ENCODE measurements at places on chromosomes 11 and 22.

DNA sequence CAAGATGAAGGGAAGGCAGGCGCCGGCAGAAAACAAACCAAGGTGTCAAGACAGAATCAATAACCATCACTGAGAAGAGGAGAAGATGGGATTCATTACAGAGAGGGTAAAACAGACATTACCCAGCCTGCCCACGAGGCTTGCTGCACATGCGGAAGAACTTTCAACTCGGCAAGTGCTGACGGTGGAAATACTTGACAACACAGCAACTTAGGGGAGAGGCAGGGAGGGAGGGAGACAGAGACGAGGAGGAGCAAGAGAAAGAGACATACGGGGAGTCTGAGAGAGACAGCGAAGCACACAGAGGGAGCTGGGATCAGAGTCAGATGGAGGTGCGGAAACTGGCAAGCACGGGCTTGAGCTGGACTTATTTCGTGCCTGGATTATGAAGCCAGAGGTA is 129.3 kb upstream of the NECTIN1 start:
- DNase-seq, result no peak

DNA sequence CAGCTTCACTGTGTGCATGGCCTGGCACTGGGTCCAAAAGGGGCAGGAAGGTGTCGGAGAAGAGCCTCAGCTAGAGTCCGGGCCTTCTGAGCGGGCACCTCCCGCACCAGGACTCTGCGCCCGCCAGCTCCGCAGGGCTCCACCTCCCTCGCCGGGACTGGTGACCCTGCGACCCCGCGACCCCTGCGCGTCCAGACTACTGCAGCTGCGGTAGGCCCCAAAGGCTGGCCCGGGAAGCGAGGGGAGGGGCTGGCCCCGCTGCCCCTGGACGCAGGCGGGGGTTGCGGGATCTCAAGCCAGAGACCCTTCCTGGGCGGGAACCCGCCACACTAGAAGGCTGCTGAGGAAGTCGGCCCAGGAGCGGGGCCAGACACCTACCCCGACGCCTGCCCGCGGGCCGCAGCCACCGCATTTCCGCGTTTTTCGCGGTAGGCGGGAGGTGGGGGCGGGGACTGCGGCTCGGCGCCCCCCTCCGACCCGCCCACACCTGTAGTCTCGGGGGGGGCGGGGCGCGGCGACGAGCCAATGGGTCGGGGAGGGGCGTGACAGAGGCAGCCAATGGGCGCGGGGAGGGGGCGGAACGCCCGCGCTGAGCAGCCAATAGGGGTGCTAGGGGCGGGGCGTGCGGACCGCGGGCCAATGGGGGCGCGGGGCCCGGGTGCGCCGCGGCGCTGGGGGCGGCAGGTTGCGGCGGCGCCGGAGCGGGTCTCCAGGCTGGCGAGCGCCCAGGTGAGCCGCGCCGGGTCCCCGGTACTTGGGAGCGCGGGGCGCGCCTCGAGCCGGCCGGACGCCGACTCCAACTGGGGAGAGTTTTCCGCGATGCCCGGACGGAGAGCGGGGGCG is at the start of the genes LMNTD2 and RASSF7:
TSS of gene LMNTD2 (minus strand) at position 434 of the 843 bp plus-strand sequence. CDS start at position 412, 22 bp downstream.
TSS of gene RASSF7 (plus strand) at position 666 of the 843 bp plus-strand sequence. CDS start 799 bp downstream, outside the sequence.
- DNase-seq, result peak; percentile 93

DNA sequence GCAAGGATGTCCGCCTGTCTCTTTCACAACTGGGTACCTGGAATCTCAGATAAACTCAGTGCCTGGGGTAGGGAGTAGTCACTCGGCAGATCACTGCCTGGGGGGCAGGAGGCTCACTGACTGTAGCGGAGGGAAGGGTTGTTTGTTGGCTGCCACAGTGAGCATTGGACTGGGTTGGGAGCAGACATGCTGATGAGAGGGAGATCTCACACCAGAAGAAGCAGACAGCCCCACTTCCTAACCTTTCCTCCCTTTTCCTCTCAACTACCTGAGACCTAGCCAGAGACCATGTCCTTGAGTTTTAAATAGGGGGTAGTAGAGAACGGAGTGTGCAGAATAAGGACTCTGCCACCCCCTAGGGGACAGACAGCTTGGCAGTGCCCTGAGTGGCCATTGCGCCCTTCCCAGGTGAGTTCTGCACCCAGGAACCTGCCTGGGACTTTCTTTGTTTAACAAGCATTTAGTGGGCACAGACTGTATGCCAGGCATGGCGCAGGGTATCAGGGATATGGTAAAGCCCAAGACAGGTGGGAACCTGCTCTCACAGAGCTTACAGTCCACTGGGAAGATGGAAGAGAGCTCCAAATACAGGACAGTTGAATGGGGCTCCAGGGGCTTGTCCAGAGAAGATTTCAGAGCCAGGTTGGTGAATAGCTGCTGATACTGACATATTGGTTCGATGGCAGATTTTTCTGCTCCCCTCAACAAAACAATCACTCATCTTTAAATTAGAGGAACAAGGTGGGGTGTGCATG is 115.7 kb upstream of the NNMT start:
- DNase-seq, result no peak

- no peak for DNase-seq
Measured at GRCh38 chr22:39534092-39534506, 1.6 kb upstream of the RPS19BP1 start.

- no peak for DNase-seq
Measured at GRCh38 chr11:23405350-23405937, 545.2 kb upstream of the CCDC179 start.

DNA sequence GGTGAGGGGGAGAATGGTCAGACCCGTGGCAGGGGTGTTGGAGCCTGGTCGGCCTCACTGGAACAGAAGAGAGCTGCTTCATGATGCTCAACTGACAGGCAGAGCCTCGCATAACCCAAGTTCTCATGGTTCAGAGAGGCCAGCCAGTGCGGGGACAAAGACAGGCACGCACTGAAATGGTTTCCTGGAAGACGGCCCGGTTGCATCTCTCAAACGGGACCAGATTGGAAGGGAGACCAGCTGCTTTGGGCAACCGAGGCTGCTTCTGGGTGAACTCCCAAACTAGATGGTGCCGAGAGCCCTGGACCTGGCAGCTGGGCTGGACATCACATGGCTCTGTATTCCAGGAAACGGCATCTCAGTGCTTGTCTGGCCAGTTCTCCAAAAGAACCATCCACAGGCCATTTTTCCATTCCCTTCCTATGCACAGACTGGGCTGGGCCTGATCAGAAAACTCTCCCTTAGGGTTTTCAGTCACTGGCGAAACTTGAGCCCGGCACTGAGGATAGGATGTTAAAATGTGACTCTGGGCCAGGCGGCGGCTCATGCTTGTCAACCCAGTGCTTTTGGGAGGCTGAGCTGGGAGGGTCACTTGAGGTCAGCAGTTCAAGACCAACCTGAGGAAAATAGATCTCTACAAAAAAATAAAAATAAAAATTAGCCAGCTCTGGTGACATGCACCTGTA is 80.1 kb upstream of the PRODH start:
- no peak for DNase-seq

- no peak for DNase-seq
Measured at GRCh38 chr22:35359380-35360065, 21.4 kb upstream of the HMOX1 start.

GRCh38 chr22:48739348-48740085 is 1088.2 kb downstream of the BRD1 start:
- no peak for DNase-seq

- no peak for DNase-seq
Measured at GRCh38 chr22:38497869-38498268, 8.2 kb downstream of the DDX17 start.

DNA sequence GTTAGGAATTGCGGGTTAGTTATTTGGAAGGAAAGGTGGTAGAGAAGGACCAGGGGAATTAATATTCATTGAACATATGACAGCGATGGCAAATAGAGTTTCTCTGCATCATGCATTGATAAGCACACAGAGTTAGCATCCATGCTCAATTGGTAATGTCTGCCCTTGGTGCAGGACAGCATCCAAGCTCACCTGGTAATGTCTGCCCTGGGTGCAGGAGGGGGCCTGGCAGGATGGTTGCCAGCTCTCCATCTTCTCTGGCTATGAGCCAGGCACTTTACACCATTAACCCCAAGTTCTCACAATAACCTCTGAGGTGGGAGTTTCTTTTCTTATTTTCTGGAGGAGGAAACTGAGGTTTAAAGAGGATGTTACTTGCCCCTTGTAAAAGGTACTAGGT is 50.4 kb upstream of the RBFOX2 start:
- no peak for DNase-seq

GRCh38 chr22:21657020-21657359 is 8.8 kb upstream of the PPIL2 start:
- no peak for DNase-seq

DNA sequence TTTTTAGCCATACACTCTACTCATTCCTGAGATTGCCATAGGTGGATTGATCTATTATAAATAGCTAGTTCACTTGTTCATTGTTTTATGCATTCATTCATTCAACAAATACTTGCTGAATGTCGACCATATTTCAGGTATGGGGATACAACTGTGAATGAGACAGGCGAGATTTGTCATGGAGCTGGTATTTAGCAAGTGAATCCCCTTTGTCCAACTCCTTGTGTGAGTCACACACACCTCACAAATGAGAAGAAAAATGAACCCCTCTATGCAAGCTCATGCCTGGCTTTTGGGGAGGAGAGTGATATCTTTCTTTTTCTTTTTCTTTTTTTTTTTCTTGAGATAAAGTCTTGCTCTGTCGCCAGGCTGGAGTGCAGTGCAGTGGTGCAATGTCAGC is 1.8 kb upstream of the AMPD3 start:
- no peak for DNase-seq

DNA sequence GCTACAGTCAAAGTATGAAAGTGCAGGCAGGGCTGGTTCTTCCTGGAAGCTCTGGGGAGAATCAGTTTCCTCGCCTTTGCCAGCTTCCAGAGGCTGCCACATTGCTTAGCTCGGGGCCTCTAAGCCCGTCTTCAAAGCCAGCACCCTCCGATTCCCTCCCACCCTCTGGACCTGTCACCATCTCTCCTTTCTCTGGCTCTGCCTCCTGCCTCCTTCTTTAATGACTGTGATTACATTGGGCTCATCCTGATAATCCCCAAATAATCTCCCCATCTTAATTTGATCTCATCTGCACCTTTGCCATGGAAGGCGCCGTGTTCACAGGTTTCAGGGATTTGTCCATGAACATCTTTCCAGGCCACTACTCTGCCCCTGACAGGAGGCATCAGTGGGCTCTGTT is 42.5 kb downstream of the MCM5 start:
- no peak for DNase-seq

GRCh38 chr22:19138217-19139000 is 6.0 kb downstream of the ESS2 start:
- no peak for DNase-seq

GRCh38 chr11:65776710-65777141 is 4.0 kb downstream of the AP5B1 start:
- DNase-seq, result no peak

GRCh38 chr11:46256540-46257001 is 20.9 kb upstream of the CREB3L1 start:
- DNase-seq, result no peak

DNA sequence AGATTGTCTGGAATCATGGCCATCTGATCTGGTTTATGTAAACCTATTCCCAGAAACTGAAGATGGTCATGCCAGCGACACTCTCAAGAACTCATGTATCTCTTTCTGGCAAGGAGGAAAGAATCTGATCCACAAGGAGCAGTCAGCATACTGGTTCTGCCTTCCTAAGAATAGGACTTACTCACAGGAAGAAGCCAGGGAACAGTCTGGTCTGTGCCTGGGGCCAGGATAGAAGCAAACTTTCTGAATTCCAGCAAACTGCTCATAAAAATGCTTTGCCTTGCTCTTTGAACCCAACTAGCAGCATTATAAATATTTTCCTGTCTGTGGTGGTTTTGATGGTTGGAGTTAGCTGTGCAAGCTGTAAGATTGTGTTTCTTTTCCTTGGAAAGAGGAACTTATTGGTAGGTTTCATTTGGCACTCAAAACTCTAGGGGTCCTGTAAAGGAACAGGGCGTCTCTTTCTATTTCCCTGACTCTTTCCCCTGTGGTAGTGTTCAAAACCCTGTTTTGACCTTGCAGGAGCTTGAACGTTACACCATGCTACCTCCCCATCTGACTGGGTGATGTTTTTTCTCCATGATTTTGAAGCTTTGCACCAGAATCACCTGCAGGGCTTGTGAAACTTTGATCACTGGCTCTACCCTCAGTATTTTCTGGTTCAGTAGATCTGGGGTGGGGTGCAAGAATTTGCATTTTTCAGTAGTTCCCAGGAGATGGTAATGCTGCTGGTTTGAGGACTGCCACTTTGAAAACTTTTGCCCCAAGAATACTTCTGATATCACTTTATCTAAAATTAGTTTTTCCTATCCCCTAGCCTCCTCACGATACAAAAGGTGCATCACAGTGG is 627.8 kb upstream of the ANO5 start:
- no peak for DNase-seq

DNA sequence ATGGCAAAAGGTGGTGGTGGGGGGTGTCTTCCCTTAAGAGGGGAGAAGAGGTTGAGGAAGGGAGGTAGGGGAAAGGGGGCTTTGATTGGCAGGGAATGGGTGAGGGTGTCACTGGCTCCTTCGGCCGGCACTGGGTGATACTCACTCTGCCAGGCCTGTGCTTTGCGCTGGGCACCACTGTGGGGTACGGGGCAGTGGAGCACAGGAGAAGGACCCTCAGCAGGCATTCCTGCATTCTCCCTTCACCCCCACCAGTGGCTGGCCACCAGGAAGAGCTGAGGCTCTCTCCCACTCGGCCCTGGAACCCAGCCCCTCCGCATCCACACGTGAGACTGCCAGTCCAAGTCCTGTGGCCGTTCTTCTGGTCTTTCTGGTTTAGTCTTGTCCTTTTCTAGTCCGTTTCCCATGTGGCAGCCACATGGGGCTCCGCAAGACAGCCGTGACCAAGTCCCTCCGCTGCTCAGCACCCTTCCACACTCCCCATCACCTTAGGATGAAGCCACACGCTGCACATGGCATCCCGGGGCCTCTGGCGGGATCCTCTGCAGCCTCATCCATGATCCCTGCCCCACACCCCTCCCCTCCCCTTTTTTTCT is 8.0 kb downstream of the CAPN5 start:
- no peak for DNase-seq

DNA sequence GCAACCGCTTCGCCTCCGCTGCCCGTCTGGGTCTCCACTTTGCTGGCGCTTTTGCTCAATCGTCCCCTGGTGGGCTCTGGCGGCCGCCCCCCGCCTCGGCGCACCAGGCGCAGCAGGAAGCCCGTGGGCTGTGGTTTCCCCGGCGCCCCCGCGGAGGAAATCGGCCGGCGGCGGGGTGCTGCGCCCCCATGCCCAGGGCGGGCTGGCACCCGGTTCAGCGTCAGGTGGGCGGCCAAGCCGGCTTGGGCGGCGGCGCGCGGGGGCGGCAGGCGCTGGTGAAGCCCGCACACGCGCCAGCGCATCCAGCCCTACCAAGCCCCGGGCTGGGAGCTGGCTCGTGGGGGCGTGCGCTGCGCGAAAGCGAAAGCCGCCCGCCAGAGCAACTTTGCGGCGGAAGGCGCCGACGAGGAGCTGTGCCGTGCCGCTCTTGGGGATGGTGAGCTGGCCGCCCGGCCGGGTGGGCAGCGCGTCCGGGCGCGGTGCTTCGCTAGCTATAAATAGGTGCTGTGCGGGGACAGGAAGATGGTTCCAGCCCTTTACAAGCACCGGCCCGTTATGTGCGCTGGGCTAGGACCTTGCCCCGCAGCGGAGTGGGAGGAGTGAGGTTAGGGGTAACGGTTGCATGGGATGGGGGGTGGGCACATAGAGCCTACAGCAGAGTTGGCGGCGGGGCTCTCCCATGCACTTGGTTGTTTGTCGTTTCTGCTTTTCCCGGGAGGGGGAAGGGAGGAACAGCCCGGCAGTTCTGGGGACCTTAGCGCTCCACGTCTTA is 25.0 kb upstream of the SUSD2 start:
- peak; percentile 54 for DNase-seq

GRCh38 chr22:46355369-46355995 is 20.0 kb downstream of the TRMU start:
- DNase-seq, result peak; percentile 41
